Fibroblast of skin of right quadriceps (primary cell): ENCODE measurements at places on chromosomes 1 and 21.

DNA sequence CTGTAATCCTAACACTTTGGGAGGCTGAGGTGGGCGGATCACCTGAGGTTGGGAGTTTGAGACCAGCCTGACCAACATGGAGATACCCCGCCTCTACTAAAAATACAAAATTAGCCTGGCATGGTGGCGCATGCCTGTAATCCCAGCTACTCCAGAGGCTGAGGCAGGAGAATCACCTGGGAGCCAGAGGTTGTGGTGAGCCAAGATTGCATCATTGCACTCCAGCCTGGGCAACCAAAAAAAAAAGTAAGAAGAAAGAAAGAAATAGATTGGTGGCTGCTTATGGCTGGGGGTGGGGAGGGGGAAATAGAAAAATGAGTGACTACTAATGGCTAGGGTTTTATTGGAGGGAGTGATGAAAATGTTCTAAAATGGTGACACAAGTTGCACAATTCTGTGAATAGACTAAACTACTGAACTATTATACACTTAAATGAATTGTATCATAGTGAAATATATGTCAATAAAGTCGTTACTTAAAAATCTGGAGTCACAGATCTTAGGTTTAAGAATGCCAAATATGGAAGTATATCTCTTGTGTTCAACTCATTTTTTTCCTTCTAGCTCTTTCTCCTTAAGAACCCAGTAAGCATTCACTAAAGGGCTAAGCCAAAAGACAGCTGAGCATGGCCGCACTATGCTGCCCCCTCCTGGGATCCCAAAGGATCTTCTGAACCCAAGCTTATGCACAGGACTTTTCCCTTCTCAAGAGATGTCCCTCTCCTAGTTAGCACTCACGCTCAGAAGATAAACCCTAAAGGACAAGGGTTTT, 3.2 kb upstream of the NPL start:
- peak; percentile 60 for DNase-seq

GRCh38 chr1:223198628-223198965, 55.5 kb upstream of the TLR5 start:
- no peak for DNase-seq

DNA sequence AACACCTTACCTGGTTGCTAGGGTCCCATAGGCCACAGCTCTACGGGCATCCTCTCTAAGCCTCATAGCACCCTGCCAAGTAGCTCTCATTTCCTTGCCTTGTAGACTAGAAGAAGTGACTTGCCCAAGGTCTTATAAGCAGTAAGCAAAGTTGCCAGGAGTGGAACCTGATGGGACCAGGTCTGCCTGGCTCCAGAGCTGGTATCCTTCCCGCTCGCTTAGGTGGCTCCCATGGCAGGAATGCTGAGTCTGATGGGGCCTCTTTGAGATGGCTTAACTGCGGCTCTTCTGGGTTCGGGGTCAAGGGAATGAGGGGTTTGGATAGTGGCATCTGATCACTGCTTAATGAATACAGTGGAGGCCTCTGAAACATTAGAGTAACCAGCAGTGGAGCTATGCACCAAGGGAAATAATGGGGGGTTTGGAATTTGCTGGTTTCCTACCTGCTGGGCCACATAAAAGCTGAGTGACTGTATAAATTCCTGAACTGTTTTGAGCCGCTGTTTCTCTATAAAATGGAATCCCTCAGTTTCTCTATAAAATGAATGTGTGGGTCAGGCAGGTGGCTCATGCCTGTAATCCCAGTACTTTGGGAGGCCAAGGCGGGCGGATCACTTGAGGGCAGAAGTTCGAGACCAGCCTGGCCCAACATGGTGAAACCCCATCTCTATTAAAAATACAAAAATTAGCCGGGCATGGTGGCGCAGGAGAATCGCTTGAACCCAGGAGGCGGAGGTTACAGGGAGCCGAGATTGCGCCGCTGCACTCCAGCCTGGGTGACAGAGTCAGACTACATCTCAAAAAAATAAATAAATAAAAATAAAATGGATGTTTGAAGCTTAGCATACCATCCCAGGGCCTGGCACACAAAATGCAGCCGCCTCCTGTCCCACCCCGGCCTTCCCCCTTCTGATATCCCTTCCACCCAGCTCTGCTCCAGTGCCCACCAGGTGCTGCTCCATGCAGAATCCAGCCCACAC, 12.4 kb downstream of the FAM151A start:
- no peak for DNase-seq

DNA sequence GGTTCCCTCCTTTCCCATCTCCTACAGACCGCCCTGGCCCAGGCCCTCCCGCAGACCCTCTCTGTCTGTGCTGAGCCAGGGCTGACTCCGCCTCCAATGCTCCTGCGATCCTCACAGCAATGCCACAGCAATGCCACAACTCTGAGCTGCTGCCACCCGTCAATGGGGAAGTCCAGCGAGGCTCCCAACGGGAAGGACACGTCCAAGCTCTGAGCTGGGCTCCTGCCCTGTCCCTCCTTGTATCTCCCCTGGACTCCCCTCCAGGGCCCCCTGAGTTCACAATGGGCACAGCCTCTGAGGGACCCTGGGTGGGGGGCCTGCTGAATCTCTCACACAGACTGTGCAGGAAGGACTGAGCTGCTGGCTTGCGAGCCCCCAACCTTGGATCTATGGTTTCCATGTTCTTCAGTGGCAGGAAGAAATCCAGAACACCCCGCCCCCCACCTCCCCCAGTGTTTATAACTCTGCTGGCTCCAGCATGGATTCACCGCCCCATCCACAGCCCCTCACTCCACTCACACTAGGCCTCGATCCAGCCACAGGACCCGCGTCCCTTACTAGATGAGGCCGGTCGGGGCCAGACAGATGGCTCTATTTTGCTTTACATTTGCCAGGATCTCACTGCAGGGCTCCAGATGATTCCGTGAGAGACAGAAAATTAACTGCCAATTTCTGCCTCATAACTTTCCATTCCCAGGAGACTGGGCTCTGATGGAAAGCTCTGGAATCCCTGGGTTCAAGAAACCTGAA, 338.0 kb downstream of the MATN1 start:
- no peak for DNase-seq

DNA sequence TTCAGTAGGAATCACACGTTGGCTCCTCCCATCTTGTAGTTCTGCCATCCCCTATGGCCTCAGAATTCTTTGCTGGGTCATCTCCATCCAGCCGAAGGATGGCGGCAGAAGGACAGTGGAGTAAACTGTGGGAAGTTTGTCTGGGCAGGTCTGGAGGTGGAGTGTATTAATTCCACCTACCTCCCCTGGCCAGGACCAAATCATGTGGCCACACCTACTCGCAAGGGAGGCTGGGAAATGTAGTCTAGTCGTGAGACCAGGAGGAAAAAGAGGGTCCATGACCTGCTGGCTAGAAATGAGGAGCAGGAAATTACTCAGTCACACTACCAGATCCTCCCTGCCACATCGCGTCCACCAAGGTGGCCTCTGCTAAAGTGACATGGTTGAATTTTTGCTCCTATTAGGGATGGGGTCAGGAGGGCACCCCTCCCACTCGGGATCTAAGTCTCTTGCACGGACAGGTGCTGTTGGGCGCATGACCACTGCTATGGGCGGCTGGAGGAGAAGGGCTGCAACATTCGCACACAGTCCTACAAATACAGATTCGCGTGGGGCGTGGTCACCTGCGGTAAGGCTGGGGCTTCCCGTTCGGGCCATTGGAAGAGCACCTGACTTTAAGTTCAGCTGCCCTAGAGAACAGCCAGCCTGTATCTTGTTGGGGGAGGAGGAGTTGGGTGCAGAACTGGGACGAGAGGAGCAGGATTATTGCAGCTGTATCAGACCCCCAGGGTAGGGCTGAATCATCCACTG, 19.5 kb downstream of the PLA2G5 start:
- DNase-seq = no peak

DNA sequence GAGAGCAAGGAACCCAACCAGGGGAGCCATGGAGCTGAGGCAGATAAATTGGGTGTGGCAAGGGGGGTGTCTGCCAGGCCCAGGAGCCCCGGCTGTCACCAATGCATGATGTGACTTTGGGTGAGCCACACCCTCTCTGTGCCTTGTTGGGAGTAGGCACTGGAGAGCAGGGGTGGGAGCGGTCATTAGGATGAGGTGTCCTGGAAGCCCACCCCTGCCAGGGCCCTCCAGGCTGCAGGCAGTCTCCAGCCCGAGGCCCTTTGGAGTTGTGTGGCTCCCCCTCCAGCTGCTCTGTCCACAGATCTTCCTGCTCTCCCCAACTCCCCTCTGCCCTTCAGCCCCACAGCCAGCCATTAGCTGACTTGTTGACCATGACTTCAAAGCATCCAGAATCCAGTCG, 11.4 kb downstream of the MX2 start:
- no peak for DNase-seq

GRCh38 chr1:114677691-114678090, 7.8 kb upstream of the DENND2C start:
- DNase-seq = no peak

DNA sequence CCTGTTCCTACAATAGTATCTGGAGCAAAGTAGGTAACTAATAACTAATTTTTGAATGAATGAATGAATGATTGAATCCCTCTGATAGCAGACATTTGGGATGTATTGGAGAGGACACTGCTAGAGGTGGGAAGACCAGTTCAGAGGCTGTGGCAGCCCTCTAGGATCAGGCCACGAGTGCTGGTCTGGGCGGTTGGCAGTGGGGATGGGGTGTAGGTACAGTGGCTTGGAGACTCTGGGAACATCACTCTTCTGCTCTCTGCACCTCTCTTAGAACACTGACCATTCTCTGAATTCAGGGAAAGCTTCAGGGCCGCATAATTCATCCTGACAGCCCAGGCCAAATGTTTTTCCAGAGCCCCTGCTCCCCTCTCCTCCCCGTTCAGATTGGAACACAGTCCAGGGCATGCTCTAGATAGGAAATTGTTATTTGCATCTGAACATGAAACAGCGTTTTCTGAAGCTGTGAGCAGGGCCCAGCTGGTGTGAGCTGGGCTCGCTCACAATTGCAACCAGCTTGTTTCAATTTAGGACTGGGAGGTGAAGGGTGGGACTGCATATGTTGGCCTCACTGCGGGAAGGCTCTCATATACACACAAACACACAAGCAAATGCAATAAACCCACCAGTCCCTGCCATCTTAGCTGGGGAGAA, 253.1 kb upstream of the USP24 start:
- DNase-seq = peak; percentile 55
